ENCODE measurements at places on chromosomes 3 and 15.

DNA sequence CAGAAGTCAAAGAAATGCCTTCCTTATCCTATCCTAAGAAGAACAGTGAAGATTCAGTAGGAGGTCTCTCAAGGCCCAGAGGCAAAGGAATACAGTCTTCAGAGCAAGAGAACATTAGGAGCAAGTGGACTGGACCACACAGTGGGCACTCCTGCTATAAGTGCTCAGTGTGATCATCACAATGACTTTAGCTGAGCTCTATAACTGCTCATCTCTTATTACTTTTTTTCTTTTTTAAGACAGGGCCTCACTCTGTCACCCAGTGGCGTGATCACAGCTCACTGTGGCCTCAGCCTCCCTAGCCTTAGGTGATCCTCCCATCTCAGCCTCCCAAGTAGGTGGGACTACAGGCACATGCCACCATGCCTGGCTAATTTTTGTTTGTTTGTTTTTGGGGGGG is 48.1 kb downstream of the COL8A1 start:
- no peak for DNase-seq

GRCh38 chr3:84965141-84965540 is 6.4 kb downstream of the CADM2 start:
- no peak for DNase-seq

DNA sequence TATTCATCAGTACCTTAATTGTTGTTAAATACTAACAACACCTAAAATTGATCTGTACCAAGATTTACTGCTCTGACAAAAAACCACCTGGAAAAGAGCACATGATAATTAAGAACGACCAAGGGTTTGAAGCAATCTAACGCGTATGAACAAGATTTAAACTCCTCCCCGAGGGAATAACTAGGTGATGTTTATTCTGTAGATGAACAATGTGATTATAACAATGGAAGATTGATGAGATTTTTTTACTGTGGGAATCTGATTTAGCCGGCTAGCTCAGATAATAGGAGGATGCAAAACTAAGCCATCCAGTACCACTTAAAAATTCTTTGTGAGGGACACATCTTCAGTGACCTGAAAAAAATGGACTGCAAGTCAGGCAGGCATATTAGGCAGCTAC is 222.1 kb downstream of the FHIT start:
- no peak for DNase-seq

DNA sequence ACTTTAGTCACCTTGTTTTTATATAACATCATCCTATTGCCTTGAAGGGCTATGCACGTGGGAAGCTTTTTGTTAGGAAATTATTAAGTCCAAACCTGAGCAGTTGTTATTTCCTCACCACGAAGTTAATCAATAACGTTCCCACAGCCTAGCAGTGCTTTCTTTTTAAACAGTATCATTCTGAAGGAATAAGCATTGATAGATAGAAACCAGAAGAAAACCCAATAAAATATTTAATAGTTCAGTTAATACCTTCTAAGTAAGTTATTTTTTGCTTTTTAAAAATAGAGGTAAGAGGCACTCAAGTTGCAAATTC is 149.3 kb downstream of the KCNMB2 start:
- DNase-seq: no peak

DNA sequence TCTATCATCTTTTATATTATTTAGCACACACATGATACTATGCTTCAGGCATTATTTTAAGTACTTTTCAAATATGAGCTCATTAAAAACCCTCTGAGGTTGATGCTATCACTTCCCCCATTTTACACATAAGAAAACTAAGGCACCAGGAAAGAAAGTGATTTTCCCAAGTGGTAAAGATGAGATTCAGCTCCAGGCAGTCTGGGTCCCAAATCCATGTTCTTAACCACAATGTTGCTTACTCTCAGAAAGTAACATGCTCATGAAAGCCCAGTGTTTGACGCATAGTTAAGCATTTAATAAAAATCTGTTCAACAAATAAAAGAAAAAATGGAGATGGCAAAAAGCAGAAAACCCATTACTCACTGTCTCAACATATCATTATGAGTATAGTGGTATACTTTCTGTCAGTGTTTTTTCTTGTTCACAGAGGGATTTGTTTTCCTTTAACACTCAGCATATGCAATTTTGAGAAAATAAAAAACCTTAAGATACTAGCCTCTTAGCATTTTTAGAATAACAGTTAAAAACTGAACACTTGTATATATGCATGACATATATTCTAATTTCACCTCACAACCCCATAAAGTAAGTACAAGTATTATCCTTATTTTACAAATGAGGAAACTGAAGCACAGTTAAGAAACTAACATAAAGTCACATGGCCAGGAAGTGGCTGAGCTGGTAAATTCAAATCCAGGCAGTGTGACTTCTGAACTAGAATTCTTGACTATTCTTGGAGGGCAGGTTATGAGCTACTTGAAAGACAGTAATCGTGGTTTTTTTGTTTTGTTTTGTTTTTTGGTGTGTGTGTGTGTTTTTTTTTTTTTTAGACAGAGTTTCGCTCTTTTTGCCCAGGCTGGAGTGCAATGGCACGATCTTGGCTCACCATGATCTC is 10.4 kb downstream of the PEAK1 start:
- DNase-seq: no peak

- no peak for DNase-seq
Measured at GRCh38 chr3:194401346-194401745, 2.3 kb upstream of the GP5 start.

DNA sequence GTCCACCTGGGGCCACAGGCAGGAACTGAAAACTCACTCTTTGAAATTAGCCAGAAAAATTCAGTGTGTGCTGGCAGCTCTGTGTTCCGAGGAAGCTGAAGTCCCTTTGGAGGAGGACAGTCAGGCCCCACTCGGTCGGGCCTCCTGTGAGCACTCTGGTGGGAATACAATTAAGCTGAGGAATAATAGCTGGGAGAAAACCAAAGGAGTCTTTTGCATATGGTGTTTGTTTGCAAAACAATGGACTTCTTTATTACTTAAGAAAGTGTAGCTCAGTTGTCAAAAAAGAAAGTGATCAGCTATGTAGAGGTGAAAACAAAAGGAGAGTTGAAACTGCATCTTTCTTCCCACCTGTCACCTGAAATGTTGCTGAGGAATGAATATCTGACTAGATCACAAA is 202.5 kb downstream of the MEIS2 start:
- DNase-seq: no peak

- no peak for DNase-seq
Measured at GRCh38 chr3:128879991-128880390, 571 bp downstream of the ACAD9 start.

DNA sequence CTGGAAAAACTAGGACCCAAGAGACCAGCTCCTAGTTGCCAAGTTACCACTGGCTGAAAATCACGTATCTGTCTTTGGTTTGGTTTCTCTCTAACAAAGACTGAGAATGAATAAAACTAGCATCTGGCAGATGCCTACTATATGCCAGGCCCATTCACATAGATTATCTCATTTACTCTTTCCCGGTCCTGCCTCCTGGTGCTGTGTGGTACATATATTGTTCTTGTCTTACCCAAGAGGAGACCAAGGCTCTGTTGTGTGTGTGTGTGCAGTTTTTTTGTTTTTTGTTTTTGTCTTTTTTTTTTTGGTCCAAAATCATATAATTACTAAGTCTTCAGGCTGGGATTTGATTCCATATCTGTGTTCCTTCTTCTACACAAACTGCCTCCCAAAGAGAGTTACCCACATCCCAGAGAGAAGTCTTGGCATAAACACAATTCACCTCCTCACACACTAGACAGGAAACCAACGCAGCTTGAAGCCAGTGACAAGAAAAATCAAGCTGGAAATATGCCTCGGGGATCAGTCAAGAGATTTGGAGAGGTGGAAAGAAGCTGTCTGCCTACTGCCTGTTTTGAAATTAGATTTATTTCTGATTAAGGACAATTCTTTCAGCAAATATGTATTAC is 891 bp downstream of the AHSG start:
- DNase-seq: no peak

DNA sequence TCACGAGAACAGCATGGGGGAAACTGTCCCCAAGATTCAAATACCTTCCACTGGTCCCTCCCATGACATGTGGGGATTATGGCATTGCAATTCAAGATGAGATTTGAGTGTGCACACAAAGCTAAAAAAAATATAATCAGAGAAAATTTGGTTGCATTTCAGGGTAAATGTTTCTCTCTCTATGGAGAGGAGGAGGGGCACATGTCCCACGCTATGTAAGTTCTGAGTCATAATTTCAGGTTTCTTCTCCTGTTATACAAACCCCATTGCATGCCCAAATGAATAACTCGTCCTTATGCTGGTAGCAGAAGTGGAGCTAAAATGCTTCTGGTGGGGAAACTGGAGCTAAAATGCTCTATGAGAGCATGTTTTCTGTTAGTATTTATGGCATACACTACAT is 209.7 kb upstream of the DCBLD2 start:
- DNase-seq: no peak

GRCh38 chr3:135068011-135068410 is 273.0 kb downstream of the EPHB1 start:
- DNase-seq: no peak

DNA sequence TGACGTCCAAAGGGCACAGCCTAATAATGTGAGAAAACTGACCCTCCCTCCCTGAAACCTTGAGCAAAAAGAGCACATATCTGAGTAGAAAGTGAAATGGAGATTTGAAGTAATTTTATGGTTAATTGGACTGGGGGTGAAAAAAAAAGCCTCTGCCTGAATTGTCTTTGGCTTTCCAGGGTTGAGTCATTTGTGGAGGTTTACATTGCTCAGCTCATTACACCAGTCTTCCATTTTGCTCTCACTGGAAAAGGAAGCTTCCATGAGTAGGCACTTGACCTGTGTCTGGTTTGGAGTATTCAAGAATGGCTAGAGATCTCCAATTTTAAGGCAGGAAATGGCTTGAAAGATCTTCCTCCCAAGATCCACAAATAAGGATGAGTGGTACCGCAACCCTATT is 273.9 kb downstream of the PDCD6IP start:
- DNase-seq: no peak

GRCh38 chr15:60923925-60924324 is 305.2 kb downstream of the RORA start:
- no peak for DNase-seq

DNA sequence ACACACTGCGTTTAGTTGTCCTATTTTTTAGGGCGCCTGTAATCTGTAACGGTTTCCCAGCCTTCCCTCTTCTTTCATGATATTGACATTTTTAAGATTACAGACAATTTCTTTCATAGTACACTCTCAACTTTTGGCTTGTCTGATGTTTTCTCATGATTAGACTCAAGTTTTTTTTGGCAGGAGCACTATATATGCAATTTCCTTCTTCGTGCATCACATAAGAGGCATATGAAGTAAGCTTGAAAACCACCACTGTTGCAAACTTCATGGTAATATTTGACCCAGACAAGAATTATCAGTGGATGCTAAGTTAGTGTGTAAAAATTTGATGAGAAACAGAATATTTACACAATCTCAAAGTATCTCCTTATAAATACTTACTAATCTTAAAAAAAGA is 119.2 kb upstream of the CMC1 start:
- no peak for DNase-seq

- DNase-seq: no peak
Measured at GRCh38 chr3:194267744-194268653, 83.1 kb downstream of the CPN2 start.

- DNase-seq: no peak
Measured at GRCh38 chr15:66868918-66869317, 166.9 kb downstream of the SMAD6 start.

GRCh38 chr3:51773529-51774056 is 5.4 kb downstream of the IQCF6 start:
- no peak for DNase-seq

All from activated T-helper 1 cell treated with Interleukin-2 at 50 U/mL for 16 hours (primary cell).